ENCODE measurements at places on chromosomes 5 and 9. TPM values are rescaled to one million over a fixed set of nuclear protein-coding genes. Genes with fewer than 3 reads are reported as not detected.

Gene AQP7
- not detected for total RNA-seq

Gene PCDHA8
- 1.8 TPM for total RNA-seq

Gene IER5L
- 24.7 TPM for total RNA-seq

Gene PCDHB5
- 46.2 TPM for total RNA-seq

Gene SNCAIP
- total RNA-seq, result 1.6 TPM

Gene NIM1K
- total RNA-seq, result 14.7 TPM

Gene FOXD4L5
- total RNA-seq, result 0.33 TPM

Gene TRIM7
- 0.94 TPM for total RNA-seq

Gene ECM2
- total RNA-seq, result 0.41 TPM

Gene IL4
- not detected for total RNA-seq

Gene PRRC2B
- 157 TPM for total RNA-seq

Gene PCDHA9
- 1.1 TPM for total RNA-seq

Gene SLC6A18
- total RNA-seq, result not detected

Gene MARCHF11
- total RNA-seq, result 3.9 TPM

Gene ZBTB5
- 4.6 TPM for total RNA-seq

Gene TAF11L10
- 2.8 TPM for total RNA-seq

Gene PGM5
- 0.73 TPM for total RNA-seq

Gene ZNF883
- 2.4 TPM for total RNA-seq

All from motor neuron (in vitro differentiated cells).